ENCODE measurements at places on chromosomes 5 and 9. TPM values are rescaled to one million over a fixed set of nuclear protein-coding genes. Genes with fewer than 3 reads are reported as not detected.

- H3K4me3 ChIP-seq, result no peak overlapping the region
- no peaks in the 10 kb centered on the region for H3K4me1 ChIP-seq
- no peak for DNase-seq
- H3K27me3 ChIP-seq, result peaks cover 8% of the 10 kb centered on the region
Observed at GRCh38 chr5:141867651-141868050, 10.6 kb downstream of the PCDH1 start.

DNA sequence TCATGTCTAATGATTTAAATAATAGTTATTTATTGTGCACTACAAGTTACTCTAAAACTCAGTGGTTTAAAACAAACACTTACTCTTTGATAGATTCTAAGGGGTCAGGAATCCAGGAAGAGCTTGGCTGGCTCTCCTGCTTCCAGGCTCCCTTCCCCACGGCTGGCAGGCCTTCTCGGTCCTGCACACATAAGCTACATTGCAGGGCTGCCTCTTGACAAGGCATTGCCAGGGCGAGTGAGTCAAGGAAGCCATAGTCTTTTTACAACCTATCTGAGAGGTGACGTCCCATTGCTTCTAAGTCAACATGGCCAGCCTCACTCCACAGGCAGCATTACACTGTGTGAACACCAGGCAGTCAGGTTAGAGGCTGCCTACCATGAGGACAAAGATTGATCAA, 119.8 kb downstream of the AUH start:
- no peak for DNase-seq
- H3K4me3 ChIP-seq, result no peak overlapping the region
- H3K4me1 ChIP-seq, result peaks cover 17% of the 10 kb centered on the region

- DNase-seq, result no peak
- peaks cover 4% of the 10 kb centered on the region for H3K4me1 ChIP-seq
- H3K27me3 ChIP-seq, result peaks cover 5% of the 10 kb centered on the region
- no peak overlapping the region for H3K27ac ChIP-seq
Observed at GRCh38 chr5:96615223-96615622, 47.0 kb upstream of the CAST start.

DNA sequence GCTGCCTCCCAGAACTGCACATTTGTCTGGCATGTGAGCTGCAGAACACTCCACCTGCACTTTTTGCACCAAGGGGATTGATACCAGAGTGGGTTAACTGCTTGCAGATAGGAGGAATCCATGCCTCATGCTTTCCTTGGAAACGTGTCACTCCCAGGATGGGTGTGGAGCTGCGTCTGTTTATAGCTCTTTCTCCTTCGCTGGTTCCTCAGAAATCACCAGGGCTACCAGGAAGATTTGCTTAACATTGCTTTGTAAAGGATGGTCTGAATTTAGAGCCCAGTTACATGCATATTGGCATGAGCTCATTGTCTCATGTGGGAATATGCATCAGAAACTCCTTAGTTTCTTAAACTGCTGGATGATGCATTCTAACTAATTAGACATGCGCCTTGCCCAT, 234.6 kb downstream of the GADD45G start:
- no peak overlapping the region for H3K27ac ChIP-seq
- H3K27me3 ChIP-seq, result no peaks in the 10 kb centered on the region

DNA sequence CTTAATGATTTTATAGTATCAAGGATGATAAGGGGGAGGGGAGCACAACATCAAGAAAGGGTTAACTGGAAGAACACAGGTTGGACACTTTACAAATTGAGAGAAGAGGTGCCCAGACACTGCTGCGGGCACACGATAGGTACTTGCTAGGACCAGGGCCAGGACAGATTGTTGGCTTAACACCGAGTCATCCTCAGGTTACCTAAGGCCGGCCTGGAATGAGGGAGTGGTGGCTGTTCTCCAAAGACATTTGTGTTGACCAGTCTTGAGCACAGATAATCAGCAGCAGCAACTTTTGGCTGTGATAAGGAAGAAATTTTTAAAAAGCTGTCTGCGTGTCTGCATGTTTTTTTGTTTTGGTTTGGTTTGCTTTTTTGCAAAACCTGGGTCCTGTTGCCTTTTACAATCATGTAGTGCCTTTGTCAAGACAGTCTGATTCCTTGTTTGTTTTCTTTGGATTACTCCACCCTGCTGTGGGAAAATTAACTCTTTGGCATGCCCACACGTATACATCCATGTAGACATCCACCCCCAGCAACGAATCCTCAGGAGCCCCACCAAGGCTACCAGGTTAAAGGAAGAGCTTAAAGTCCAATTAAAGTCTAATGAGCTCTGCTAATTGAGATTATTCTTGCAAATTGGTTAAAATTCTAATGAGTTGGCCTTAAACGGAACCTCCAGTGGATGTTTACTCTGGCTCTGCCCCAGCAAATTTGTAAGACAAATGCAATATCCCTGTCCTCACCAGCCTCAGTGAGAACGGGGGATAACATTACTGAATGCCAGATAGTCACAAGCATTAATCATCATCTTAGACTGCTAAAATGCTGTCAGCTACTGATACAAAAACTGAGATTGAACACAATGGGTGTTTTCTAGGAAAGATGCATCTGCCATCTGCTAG, 382.3 kb downstream of the ACTL7B start:
- H3K4me1 ChIP-seq, result no peaks in the 10 kb centered on the region
- no peak overlapping the region for H3K4me3 ChIP-seq
- H3K27ac ChIP-seq, result no peak overlapping the region
- H3K36me3 ChIP-seq, result no peaks in the 10 kb centered on the region
- no peaks in the 10 kb centered on the region for H3K27me3 ChIP-seq
- no peak for DNase-seq

- no peak overlapping the region for H3K4me3 ChIP-seq
- H3K36me3 ChIP-seq, result no peaks in the 10 kb centered on the region
- no peak overlapping the region for H3K27ac ChIP-seq
- no peaks in the 10 kb centered on the region for H3K27me3 ChIP-seq
- H3K4me1 ChIP-seq, result no peaks in the 10 kb centered on the region
Observed at GRCh38 chr5:43839218-43839617, 236.2 kb downstream of the NNT start.

- DNase-seq, result no peak
- peaks cover 9% of the 10 kb centered on the region for H3K4me1 ChIP-seq
- no peaks in the 10 kb centered on the region for H3K36me3 ChIP-seq
- H3K4me3 ChIP-seq, result no peak overlapping the region
- H3K27ac ChIP-seq, result no peak overlapping the region
Observed at GRCh38 chr9:22037954-22038690, 29.0 kb upstream of the CDKN2B start.

- H3K4me1 ChIP-seq, result peaks cover 13% of the 10 kb centered on the region
- no peak overlapping the region for H3K4me3 ChIP-seq
- H3K27ac ChIP-seq, result no peak overlapping the region
- H3K27me3 ChIP-seq, result peaks cover 14% of the 10 kb centered on the region
- no peak for DNase-seq
Observed at GRCh38 chr9:89975630-89976029, 370.8 kb downstream of the GADD45G start.

The MARCOL gene
- total RNA-seq, result not detected

GRCh38 chr5:68714810-68715209, 379.0 kb upstream of the SLC30A5 start:
- no peaks in the 10 kb centered on the region for H3K27me3 ChIP-seq
- no peak overlapping the region for H3K27ac ChIP-seq
- H3K36me3 ChIP-seq, result no peaks in the 10 kb centered on the region
- H3K4me1 ChIP-seq, result peaks cover 23% of the 10 kb centered on the region

DNA sequence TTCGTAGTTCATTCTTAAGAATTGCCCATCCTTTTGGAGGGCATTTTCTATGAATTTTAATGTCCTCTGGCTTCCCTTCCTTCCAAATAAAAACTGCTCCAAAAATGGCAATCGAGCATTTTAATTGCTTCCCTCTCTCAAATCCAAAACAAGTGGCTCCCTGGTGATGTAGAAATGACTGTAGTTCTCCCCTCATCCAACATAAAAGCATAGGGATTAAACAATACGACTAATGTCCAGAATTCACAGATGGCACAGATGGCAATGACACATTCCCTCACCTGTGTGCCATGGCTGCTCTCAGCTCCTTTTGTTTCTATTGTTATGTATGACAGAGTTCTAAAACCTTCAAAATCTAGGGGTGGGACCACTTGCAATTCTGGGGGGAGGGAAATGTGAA, 417.3 kb downstream of the RAB3C start:
- H3K4me3 ChIP-seq, result no peak overlapping the region
- no peak overlapping the region for H3K27ac ChIP-seq
- H3K27me3 ChIP-seq, result no peaks in the 10 kb centered on the region
- peaks cover 53% of the 10 kb centered on the region for H3K4me1 ChIP-seq
- no peak for DNase-seq
- H3K36me3 ChIP-seq, result peaks cover 8% of the 10 kb centered on the region

DNA sequence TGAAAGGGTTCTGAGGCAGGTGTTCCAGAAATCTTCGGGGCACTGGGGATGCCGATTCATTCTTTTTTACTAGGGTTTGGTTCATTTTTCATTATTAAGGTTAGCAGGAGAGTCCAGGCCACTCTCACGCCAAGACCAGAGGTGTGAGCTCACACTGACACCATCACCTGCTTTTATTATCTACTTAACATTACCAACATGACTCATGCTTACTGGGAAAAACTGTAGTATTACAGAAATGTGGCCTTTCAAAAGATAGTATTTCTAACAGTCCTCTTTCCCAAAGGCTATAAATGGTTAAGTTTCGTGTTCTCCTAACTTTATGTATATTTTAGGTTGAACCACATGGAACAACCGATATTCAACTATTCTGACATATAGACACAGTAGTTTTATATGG, 222.1 kb downstream of the ROR2 start:
- H3K27ac ChIP-seq, result no peak overlapping the region
- H3K27me3 ChIP-seq, result no peaks in the 10 kb centered on the region
- H3K4me1 ChIP-seq, result no peaks in the 10 kb centered on the region
- DNase-seq, result no peak
- no peak overlapping the region for H3K4me3 ChIP-seq

GRCh38 chr9:37582548-37583157, 6.5 kb upstream of the FBXO10 start:
- no peak for DNase-seq
- H3K4me1 ChIP-seq, result peaks cover 14% of the 10 kb centered on the region
- H3K27me3 ChIP-seq, result no peaks in the 10 kb centered on the region
- H3K4me3 ChIP-seq, result no peak overlapping the region

The PRDM9 gene
- not detected for total RNA-seq

The PCDHA9 gene
- not detected for total RNA-seq

The FAM163B gene
- total RNA-seq, result not detected

GRCh38 chr5:88746438-88746882, 136.5 kb downstream of the MEF2C start:
- no peak overlapping the region for H3K4me3 ChIP-seq
- DNase-seq, result no peak

The CAMK2A gene
- not detected for total RNA-seq

DNA sequence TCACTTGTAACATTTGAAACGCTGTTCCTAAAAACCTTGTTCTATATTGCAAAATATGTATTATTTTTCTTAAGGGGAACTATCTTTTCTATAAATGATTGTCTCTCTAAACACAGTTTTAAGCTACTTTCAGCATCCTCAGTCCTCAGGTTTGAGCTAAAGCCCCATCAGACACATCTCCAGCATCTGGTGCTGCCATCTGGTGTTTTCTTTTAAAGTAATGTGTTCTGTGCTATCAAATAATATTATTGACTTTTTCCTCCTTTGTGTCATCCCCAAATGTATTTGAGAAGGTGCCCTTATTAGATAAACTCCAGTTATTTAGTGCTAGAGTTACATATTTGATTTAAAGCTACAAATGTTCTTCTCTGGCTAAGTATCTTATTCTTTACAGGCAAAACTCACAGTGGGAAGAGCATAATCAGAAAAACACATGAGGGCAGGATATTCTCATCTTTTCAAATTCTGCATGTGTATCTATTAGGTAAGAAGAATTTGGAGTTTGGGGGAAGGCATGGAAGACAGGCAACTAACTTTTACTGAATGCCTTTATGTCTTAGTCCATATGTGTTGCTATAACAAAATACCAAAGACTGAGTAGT, 27.5 kb downstream of the ZNF474 start:
- no peaks in the 10 kb centered on the region for H3K36me3 ChIP-seq
- peak; percentile 13 for DNase-seq
- H3K4me3 ChIP-seq, result no peak overlapping the region
- H3K4me1 ChIP-seq, result peaks cover 12% of the 10 kb centered on the region
- H3K27me3 ChIP-seq, result peaks cover 2% of the 10 kb centered on the region
- H3K27ac ChIP-seq, result no peak overlapping the region

The CCNI2 gene
- 2.5 TPM for total RNA-seq
